ENCODE measurements at places on chromosomes 1 and 21.

GRCh38 chr1:200620273-200621131 lies at the start of gene KIF14:
KIF14 (minus strand) TSS chr1:200620751; CDS start chr1:200618723, 2,028 bp downstream.
- peak; percentile 90 for DNase-seq

DNA sequence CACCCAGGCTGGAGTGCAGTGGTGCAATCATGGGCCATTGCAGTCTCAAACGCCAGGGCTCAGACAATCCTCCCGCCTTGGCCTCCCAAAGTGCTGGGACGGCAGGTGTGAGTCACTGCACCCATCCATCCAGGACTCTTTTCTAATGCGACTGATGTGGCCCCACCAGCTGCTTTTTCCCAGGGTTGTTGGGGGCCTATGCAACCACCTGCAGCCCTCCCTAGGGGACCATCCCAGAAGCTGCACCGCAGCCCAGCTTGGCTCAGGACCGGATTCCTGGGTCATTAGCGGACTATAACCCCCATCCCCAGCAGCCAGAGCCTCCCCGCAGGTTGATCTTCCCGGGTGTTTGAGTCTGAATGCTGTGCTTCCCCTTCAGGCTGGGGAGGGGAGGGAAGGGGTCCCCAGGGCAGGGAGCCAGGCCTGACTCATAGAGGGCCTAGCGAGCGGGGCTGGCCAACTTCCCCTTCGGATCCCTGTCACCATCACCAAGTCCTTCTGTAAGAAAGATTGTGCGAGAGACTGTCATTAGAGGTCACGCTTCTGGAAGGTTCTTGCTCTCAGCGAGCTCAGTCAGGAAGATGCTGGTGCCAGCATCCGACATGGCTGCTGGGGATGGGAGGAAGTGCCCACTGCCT lies 108.7 kb upstream of the ACTRT2 start:
- DNase-seq: no peak

DNA sequence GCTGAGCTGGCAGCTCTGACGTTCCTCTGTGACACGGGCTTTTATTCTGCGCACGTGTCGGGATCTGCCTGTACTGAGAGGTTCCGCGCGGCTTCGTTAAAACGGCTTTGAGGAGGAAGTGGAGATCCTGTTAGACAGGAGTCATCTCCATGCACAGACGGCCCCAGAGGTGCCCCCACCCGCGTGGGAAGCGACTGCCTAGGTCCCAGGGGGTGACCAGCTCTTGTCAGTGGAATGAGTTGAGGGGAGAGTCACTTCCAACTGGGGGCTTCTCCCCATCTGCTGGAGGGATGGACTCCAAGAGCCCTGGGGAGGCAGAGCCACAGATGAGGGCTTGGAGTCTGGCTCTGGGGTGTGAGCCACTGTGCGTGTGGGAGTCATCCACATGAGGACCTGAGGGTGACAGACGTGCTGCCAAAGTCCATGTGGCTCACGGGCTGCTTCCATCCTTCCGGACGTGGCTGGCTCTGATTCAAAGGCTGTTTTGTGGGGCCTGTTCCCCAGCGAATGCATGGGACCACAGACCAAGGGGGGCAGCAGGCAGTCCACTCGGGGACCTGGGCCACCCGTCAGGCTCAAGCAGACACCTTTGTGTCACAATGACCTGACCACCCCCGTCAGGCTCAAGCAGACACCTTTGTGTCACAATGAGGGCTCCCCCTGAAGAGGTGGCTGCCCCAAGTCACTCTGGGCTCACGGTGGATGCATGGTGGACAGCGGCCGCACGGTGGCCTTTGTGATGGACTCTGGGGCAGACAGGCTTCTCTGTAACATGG lies 26.8 kb downstream of the PTTG1IP start:
- DNase-seq: peak; percentile 20

DNA sequence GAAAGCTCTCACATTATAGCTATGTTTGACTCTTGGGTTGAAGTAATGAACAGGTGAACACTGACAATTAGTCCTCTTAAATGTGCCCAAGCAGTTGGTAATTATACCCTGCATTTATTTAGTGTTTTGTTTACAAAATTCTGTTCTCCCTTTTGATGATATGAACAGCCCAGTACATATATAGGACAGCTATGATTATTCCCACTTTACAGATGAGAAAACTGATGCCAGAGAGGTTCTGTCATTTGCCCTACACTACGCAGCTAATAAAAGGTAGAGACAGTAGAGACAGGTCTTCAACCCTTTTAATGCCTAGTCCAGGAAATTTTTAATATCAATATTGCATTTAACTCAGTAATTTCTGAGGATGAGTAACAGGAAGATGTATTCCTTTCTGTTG lies 46.1 kb upstream of the DNAJC6 start:
- no peak for DNase-seq

DNA sequence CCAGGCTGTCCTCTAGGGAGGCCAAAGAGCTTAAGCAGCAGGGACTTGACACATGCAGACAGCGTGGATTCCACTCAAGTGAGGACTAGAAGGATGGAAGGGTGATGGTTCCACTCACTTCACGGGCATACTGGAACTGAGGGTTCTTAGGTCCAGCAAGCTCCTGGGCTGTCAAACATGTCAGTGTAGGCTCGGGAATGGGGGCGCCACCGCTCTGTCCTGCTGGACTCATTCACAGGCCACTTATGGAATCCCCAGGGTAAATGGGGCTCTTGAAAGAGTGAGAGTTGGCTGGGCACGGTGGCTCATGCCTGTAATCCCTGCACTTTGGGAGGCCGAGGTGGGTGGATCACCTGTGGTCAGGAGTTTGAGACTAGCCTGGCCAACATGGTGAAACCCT lies 27.7 kb upstream of the CSF3R start:
- no peak for DNase-seq

GRCh38 chr21:19781881-19782652 lies 1216.1 kb upstream of the NCAM2 start:
- no peak for DNase-seq

DNA sequence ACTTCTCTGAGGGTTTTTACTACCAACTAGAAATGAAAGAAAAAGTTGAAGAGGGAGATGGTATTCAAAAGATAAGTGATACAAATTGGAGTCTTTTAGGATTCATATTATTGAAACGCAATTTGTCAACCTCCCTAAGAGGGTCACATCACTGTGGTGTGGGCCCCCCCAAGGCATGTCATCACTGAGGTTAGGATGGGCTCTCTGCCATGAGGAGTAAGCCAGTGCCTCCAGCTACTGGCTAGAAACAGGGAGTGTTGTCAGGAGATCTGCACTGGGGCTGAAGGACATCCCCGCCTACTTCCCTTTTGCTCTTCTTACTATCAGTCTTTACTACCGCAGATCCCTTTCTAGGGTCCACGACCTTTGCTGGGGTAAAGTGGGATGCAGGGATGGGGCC lies 25.9 kb downstream of the ITSN1 start:
- DNase-seq: no peak

DNA sequence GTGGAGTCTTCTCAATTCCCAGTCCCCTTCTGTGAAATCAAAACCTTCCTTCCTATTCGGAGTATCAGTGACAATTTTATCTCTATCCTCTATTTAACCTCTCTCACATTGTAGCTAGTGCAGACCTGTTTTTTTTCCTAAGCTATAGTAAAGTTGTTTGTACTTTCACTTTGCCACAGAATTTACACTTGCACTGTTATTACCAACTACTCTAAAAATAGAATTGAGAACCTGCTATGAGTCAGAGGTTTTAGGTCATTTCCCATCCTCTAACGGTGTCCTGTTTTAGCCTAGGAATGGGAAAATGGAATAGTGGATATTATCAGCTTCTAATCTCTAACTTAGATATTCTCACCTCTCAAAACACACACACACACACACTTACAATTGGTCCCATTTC lies 862.7 kb downstream of the NCAM2 start:
- DNase-seq: no peak

GRCh38 chr1:12162459-12163137 lies 4.2 kb upstream of the TNFRSF1B start:
- DNase-seq: no peak

- DNase-seq: peak; percentile 11
Observed at GRCh38 chr1:143611159-143611558, 360.6 kb downstream of the FAM72C start.

GRCh38 chr1:13801655-13802486 lies 101.9 kb downstream of the PRDM2 start:
- DNase-seq: no peak

DNA sequence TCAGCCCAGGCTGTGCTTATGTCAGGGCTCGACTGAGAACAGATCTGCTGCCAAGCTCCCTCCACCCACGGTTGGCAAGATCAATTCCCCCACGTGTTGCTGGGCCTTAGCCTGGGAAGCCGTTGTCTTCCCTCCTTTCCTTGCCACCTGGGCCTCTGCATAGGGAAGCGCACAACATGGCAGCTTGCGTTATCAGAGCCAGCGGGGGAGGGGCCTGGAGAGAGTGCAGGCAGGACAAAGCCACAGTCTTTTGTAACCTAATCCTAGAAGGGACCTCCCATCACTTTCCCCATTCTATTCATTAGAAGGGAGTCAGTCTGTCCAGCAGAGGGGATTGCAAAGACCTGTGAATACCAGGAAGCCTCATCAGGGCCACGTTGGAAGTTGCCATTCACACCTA lies 17.0 kb upstream of the IGSF21 start:
- DNase-seq: no peak

- DNase-seq: no peak
Observed at GRCh38 chr1:24045771-24046170, 65.6 kb upstream of the SRSF10 start.

- DNase-seq: no peak
Observed at GRCh38 chr1:215345766-215346165, 221.3 kb upstream of the KCTD3 start.

- DNase-seq: no peak
Observed at GRCh38 chr1:155196893-155197638, 10.6 kb downstream of the THBS3 start.

DNA sequence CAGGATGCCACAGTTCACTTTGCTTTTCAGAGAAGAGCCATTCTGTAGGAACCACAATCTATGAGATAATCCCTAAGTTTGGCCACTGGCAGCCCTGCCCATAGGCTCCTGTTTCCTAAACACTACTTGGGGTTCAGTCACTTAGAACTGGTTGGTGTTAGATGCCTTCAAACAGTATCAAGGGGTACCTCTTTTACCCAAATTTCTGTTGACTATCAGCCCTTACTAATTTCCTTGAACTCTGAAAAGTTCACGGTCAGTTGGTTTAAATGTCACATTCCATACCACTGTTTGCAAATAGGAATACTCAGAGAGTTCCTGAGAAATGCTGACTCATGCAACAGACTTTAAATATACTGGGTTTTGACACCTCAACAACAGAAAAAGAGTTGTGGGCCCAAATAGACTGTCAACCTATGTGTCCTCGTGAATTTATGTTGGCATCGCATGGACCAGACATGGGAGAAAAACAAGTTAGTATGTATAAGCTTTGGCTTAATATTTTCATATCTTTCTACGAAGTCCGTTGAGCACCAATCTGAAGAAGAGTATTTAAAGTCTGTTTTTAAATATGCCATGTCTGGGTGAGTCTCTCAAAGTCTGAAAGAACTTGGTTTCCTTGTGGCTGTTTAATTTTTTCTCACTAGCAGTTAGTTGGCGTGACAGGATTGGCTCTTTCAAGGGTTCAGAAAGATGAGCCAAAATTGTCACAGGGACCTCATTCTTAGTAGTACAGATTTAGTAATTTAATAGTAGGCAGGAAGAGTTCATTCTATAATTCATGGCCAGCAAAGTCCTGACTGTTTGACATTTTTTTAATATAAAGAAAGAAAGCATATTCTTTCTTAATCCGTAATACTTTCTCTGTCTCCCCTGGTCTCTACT lies 56.5 kb upstream of the ZNF326 start:
- no peak for DNase-seq

DNA sequence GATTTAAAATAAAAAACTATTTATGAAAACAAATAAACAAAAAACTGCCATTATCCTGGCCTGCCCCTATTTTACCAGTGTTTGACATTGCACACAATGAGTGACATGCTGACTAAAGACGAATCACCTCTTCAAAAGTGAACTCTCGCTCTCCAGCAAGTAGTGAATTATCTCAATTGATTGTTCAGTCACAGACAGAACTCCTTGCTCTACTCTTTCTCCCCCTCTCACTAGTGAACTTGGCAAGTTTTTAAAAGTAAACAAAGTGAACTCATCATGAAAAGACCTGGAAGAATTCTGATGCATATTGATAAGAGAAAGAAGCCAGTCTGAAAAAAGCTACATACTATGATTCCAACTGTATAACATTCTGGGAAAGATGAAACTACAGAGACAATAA lies 4.7 kb upstream of the C1orf52 start:
- DNase-seq: no peak

- no peak for DNase-seq
Observed at GRCh38 chr1:65105596-65105995, 42.4 kb upstream of the AK4 start.

- no peak for DNase-seq
Observed at GRCh38 chr1:101588677-101589076, 351.9 kb downstream of the S1PR1 start.
